ENCODE measurements at places on chromosomes 12 and 14.

- peak; percentile 59 for DNase-seq
These were observed 47.2 kb upstream of the PLEKHG3 start for GRCh38 chr14:64656986-64657385.

DNA sequence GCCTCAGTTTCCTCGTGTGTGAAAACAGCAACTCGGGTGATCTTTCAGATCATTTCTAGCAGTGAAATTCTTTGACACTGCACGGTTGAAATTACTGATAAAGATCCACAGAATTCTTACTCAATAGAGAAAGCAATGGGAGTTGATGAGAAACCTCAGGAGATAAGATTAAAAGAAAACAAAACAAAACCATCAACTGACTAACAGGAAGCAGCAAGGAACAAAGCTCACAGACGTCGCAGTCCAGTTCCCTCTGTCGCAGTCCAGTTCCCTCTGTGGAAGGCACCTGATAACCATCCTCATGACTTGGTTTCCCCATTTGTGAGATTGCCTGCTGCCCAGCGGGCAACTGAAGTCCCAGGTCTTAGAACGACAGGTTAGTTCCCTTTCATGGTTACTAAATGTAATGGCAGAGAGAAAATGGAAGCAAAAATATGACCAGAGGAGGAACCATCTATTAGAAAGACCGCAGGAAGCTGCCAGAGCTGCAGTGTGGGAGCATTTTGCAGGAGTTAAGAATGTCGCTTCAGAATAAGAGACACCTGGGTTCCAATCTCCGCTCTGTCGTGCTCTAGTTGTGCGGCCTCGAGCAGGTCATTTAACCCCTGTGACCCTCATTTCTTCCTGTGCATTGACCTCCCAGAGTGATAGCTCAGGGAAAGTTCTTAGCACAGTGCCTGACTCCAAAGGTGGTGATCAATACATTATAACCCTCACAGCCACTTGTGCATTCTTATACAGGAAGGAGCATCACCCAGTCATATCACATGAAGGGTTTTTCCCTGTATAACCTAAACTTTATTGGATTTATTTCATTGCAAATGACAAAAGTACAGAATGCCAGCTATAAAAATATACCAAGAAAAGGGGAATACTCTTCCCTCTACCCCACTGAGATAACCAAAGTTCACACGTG lies 5.1 kb upstream of the MED13L start:
- DNase-seq, result no peak

DNA sequence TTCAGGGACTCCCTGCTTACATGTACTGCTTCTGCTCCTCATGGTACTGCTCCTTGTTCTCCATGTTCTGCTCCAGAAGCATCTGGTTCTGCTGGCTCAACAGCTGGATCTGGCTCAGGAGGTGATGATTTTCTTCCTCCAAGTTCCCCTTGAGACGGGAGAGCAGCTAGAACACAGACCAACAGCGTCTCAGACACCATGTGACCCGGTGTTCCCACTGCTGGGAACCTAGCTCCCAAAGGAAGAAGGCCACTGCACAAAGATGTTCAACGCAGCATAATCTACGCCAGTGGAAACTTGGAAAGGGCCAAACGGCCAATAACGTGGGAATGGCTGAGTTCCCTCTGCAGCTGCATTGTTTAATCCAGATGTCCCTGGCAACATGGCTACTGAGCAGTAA lies 49.6 kb upstream of the GPR68 start:
- no peak for DNase-seq

GRCh38 chr12:131466306-131466705 lies 244.6 kb upstream of the SFSWAP start:
- DNase-seq, result no peak

All from psoas muscle (tissue), 8 donors.